A549 treated with GW870086 at 1 μM for 4 hours (cell line): ENCODE measurements at places on chromosomes 5 and 9. TPM values are rescaled to one million over a fixed set of nuclear protein-coding genes. Genes with fewer than 3 reads are reported as not detected.

The AHRR gene
- total RNA-seq, result 4.1 to 4.7 TPM (median 4.3 TPM) in 5 replicates

The C9orf152 gene
- 0.05 to 0.13 TPM (median 0.07 TPM) in 5 replicates for total RNA-seq

The AFAP1L1 gene
- 7.8 to 9.5 TPM (median 9.1 TPM) in 5 replicates for total RNA-seq

The OR5C1 gene
- not detected in 5 replicates for total RNA-seq

The PSMD5 gene
- 27.9 to 34.2 TPM (median 31.0 TPM) in 5 replicates for total RNA-seq

The TDRD7 gene
- 9.8 to 13.5 TPM (median 12.9 TPM) in 5 replicates for total RNA-seq

The FBXO38 gene
- 16.1 to 24.1 TPM (median 19.0 TPM) in 5 replicates for total RNA-seq

The IL31RA gene
- 1.2 to 1.8 TPM (median 1.5 TPM) in 5 replicates for total RNA-seq

The KCNT1 gene
- 0.01 to 0.06 TPM (median 0.05 TPM) in 3 of 5 replicates, not detected in the others for total RNA-seq

The NAIP gene
- total RNA-seq, result 0.18 to 0.70 TPM (median 0.48 TPM) in 5 replicates

The ZBED3 gene
- 3.2 to 4.2 TPM (median 3.6 TPM) in 5 replicates for total RNA-seq

The RUSC2 gene
- total RNA-seq, result 25.2 to 32.1 TPM (median 30.5 TPM) in 5 replicates

The MARCOL gene
- not detected in 5 replicates for total RNA-seq

The PAIP2 gene
- 81.2 to 92.6 TPM (median 82.0 TPM) in 5 replicates for total RNA-seq

The TUSC1 gene
- 4.3 to 7.1 TPM (median 6.2 TPM) in 5 replicates for total RNA-seq

The NEUROG1 gene
- total RNA-seq, result not detected in 5 replicates

The LCP2 gene
- total RNA-seq, result 0.08 TPM in 1 of 5 replicates, not detected in the others
